ENCODE measurements at places on chromosomes 3 and 15. TPM values are rescaled to one million over a fixed set of nuclear protein-coding genes. Genes with fewer than 3 reads are reported as not detected.

The LRRC31 gene
- total RNA-seq = not detected

The CHRD gene
- total RNA-seq = 6.0 TPM

The TFG gene
- 86.7 TPM for total RNA-seq

The PLXNA1 gene
- total RNA-seq = 86.7 TPM

The RASGRF1 gene
- 26.1 TPM for total RNA-seq

The AMIGO3 gene
- total RNA-seq = 0.92 TPM

The DUOXA2 gene
- not detected for total RNA-seq

The TGM4 gene
- not detected for total RNA-seq

The ECE2 gene
- total RNA-seq = 18.7 TPM

The CGNL1 gene
- 11.3 TPM for total RNA-seq

The IGSF10 gene
- 4.8 TPM for total RNA-seq

The SCN11A gene
- 0.46 TPM for total RNA-seq

The SLC12A1 gene
- total RNA-seq = 5.8 TPM

The IL5RA gene
- 11.1 TPM for total RNA-seq

The MAGEL2 gene
- 13.8 TPM for total RNA-seq

The ITIH3 gene
- not detected for total RNA-seq

The CTSH gene
- total RNA-seq = 32.3 TPM

The ARHGAP11A gene
- 14.1 TPM for total RNA-seq

The C2CD4A gene
- total RNA-seq = under 0.01 TPM

The LTK gene
- 0.23 TPM for total RNA-seq

The GABRG3 gene
- 42.9 TPM for total RNA-seq

The ACKR2 gene
- 0.46 TPM for total RNA-seq

The RBM15B gene
- 30.7 TPM for total RNA-seq

The CACNA1D gene
- total RNA-seq = 30.9 TPM

The SUSD5 gene
- 7.4 TPM for total RNA-seq

The RGMA gene
- total RNA-seq = 38.8 TPM

The TMEM44 gene
- 26.1 TPM for total RNA-seq

The C3orf85 gene
- total RNA-seq = not detected

The CD200R1 gene
- 0.69 TPM for total RNA-seq

The SCAANT1 gene
- total RNA-seq = not detected

The CCNB2 gene
- total RNA-seq = 11.8 TPM
